ENCODE measurements at places on chromosomes 16 and 17.
A peak's percentile ranks its signal among the peaks of the same experiment; 100 is the strongest.

GRCh38 chr17:78383725-78384471 lies 5.4 kb downstream of the PGS1 start:
- H3K4me3 ChIP-seq, result peak overlapping the region; percentile 38
- no peaks in the 10 kb centered on the region for H3K27me3 ChIP-seq
- DNase-seq, result no peak
- no peaks in the 10 kb centered on the region for H3K36me3 ChIP-seq
- H3K27ac ChIP-seq, result peak overlapping the region; percentile 95

GRCh38 chr17:1376061-1376460 lies 24.0 kb downstream of the YWHAE start:
- no peaks in the 10 kb centered on the region for H3K27me3 ChIP-seq
- DNase-seq, result no peak
- H3K27ac ChIP-seq, result peak overlapping the region; percentile 79
- H3K4me3 ChIP-seq, result peak overlapping the region; percentile 84
- H3K4me1 ChIP-seq, result peaks cover 96% of the 10 kb centered on the region

GRCh38 chr17:73826872-73827228 lies 182.6 kb upstream of the SDK2 start:
- H3K27me3 ChIP-seq, result peaks cover 8% of the 10 kb centered on the region
- H3K4me1 ChIP-seq, result no peaks in the 10 kb centered on the region
- H3K36me3 ChIP-seq, result no peaks in the 10 kb centered on the region
- H3K27ac ChIP-seq, result no peak overlapping the region
- H3K4me3 ChIP-seq, result no peak overlapping the region
- no peak for DNase-seq

DNA sequence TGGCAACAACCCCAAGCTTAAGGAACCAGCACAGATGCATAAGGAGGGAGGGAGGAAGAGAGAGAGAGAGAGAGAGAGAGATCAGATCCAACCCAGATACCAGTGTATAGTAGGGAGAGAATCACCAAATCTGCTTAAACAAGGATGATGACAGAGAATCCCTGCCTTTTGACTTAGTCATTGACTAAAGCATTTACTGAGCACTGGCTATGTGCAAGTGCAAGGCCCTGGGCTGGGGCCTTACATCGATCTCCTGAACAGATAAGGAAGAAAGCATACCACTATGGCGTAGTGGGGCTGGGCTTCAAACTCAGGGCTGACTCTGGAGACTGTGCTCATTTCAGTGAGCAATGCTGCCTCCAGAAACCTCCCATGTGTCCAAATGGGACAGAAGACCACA lies 15.8 kb downstream of the TSNAXIP1 start:
- no peak overlapping the region for H3K27ac ChIP-seq
- DNase-seq, result no peak
- no peak overlapping the region for H3K4me3 ChIP-seq
- no peaks in the 10 kb centered on the region for H3K27me3 ChIP-seq
- no peaks in the 10 kb centered on the region for H3K4me1 ChIP-seq

GRCh38 chr16:30383521-30383920 lies 1.2 kb upstream of the SEPTIN1 start:
- DNase-seq, result no peak
- H3K4me1 ChIP-seq, result peaks cover 31% of the 10 kb centered on the region
- no peaks in the 10 kb centered on the region for H3K36me3 ChIP-seq
- peak overlapping the region; percentile 93 for H3K4me3 ChIP-seq

DNA sequence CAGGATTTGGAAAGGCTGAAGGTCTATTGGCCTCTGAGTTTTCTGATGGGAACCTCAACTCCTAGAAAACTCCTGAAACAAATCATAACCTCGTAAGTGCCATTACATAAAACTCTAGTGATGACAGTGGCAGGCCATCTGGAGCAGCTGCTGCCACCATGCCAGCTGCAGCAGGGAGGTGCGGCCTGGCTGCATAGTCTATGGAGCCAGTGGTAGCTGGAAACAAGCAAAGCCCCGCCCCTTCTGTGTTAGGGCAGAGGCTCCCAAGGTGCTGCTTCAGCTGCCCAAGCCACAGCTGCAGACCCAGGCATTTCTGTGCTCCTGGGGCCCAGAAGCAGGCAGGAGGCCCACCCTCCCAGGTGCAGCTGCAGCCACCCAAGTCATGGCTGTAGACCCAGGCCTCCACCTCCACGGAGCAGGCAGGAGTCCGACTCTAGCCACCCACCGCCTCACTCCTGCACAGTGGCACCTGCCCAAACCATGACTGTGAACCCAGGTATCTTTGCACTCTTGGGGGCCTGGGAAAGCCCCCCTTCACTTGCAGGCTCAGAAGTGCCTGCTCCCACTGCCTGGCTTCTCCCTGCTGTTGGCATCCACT lies 254.1 kb upstream of the KCNJ16 start:
- no peak overlapping the region for H3K4me3 ChIP-seq
- no peak overlapping the region for H3K27ac ChIP-seq
- DNase-seq, result no peak
- H3K4me1 ChIP-seq, result no peaks in the 10 kb centered on the region
- H3K36me3 ChIP-seq, result no peaks in the 10 kb centered on the region

- no peak for DNase-seq
- peaks cover 75% of the 10 kb centered on the region for H3K4me1 ChIP-seq
- H3K27ac ChIP-seq, result peak overlapping the region; percentile 93
These were observed 1.4 kb downstream of the YPEL2 start for GRCh38 chr17:59332749-59333377.

- peaks cover 27% of the 10 kb centered on the region for H3K4me1 ChIP-seq
- H3K4me3 ChIP-seq, result peak overlapping the region; percentile 20
- peaks cover 13% of the 10 kb centered on the region for H3K36me3 ChIP-seq
- no peaks in the 10 kb centered on the region for H3K27me3 ChIP-seq
- no peak overlapping the region for H3K27ac ChIP-seq
These were observed 10.1 kb downstream of the GJD3 start for GRCh38 chr17:40354221-40355122.

DNA sequence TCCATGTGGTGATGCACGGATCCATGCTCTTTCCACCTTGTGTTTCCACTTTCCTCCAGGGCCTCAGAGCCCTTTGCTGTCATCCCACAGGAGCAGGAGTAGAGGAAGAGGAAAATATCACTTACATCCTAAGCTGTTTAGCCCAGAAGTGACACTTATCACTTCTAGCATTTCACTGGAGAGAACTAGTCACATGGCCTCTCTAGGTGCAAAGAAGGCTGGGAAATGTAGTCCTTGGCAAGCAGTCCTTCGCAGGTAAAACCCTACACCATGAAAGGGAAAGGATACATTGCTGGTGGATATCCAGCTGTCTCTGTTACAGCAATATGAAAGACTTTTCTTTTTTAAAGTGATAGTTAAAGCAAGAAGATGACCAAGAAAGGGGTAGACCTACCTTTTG lies 185.9 kb downstream of the RGS9 start:
- no peaks in the 10 kb centered on the region for H3K36me3 ChIP-seq
- H3K4me3 ChIP-seq, result no peak overlapping the region
- no peak for DNase-seq
- H3K4me1 ChIP-seq, result no peaks in the 10 kb centered on the region
- H3K27me3 ChIP-seq, result peaks cover 23% of the 10 kb centered on the region
- no peak overlapping the region for H3K27ac ChIP-seq

DNA sequence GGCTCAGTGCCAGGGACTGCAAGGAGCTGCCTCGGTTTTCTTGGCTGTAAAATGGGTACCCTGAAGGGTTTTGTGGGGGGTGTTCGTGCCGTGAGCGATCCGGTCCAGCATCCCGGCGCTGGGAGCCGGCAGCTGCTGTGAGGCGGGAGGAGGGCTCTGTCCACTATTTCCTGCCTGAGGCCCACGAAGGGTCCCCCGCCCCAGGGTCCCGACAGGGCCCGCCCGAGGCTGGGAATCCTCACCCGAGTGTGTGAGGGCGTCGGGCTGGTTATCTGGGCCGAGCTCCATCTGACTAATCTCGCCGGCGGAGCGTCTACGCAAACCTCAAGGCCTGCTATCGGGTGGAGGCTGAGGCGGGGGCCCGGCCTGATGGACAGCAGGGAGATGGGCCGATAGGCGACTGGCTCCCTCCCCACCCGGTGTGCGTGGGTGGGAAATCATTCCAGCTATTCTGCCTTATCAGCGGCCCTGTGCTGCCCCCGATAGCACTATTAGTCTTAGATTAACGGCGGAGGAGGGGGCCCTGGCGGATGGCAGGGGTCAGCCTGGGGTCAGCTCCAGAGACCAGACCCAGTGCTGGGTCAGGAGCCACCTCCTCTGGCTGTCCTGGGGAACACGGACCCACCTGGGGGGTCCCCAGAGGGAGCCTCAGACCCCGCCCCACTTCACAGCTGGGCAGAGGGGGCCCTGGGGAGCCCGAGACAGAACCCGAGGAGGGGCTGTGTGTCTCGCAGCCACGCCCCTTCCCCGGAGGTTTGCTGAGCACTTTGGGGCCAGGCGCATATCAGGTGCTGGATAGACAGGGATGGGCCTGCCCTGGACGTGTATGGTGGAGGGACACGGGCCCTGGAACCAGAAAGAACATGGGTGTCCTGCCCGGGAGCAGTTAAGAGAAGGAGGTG lies 44.7 kb downstream of the ZFPM1 start:
- H3K4me1 ChIP-seq, result no peaks in the 10 kb centered on the region
- H3K4me3 ChIP-seq, result no peak overlapping the region
- H3K27me3 ChIP-seq, result peaks cover 5% of the 10 kb centered on the region
- DNase-seq, result no peak
- H3K36me3 ChIP-seq, result no peaks in the 10 kb centered on the region

DNA sequence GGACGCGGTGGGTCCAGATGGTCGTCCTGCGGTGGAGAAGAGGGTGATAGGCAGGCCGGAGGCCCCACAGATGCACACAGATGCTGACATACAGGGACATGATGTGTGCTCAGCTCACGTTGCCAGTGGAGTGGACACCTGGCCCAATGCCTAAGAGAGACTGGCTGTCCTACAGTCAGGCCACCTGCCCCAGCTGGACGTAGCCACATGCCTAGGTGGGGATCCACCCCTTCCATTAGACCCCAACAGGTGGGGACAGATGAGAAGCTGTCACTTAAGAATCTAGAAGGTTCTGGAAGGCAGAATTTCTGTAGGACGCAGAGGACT lies 117.6 kb upstream of the ZNF750 start:
- H3K36me3 ChIP-seq, result peaks cover 16% of the 10 kb centered on the region
- no peak overlapping the region for H3K27ac ChIP-seq
- H3K4me3 ChIP-seq, result no peak overlapping the region
- no peaks in the 10 kb centered on the region for H3K4me1 ChIP-seq

DNA sequence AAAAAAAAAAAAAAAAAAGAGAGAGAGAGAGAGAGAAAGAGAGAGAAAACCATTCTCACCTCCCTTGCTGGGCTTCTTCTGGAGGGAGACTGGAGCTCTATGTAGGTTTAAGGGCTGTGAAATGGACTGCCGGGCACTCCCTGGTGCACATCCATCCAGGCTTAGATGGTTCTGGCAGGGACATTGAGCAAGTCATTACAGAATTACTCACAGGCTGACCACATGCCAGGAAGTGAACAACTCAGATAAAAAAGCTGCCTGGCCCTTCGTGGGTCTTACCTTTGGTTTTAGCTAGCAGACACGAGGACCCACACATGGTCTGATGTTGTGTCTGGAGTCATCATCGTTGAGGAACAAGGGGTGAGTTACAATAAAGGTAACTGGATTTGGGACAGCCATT lies 847.4 kb upstream of the EEF2KMT start:
- H3K27me3 ChIP-seq, result no peaks in the 10 kb centered on the region
- no peak overlapping the region for H3K27ac ChIP-seq
- no peak for DNase-seq
- H3K4me1 ChIP-seq, result peaks cover 4% of the 10 kb centered on the region
- no peak overlapping the region for H3K4me3 ChIP-seq
- no peaks in the 10 kb centered on the region for H3K36me3 ChIP-seq

DNA sequence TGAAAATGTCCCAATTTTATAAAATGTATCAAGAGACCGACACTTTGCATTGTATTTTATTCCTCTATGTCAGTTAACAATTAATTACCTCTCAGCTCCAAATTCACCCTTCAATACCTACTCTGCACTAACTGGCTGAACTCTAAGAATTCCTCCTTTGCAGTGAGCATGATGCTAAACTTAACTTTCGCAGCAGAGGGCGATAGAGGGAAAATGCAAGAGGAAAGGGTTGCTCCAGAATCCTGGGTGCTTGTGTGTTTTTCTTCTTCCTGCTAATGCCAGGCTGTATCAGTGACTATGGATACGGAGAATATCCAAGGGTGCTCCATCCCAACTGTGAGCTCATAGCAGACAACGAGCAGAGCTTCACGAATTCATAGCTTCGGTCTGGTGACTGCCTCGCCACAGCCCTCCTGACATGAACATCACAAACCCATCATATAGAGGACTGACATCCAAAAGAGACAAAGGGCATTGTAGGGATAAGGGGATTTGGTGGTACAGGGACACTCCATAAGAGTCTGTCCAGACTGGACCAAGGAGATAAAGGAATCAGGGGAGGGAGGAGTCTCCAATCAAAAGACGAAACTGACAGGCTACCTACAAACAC lies 172.9 kb downstream of the STX8 start:
- H3K4me1 ChIP-seq, result peaks cover 5% of the 10 kb centered on the region
- H3K27ac ChIP-seq, result no peak overlapping the region
- no peak overlapping the region for H3K4me3 ChIP-seq
- DNase-seq, result no peak
- peaks cover 19% of the 10 kb centered on the region for H3K36me3 ChIP-seq

DNA sequence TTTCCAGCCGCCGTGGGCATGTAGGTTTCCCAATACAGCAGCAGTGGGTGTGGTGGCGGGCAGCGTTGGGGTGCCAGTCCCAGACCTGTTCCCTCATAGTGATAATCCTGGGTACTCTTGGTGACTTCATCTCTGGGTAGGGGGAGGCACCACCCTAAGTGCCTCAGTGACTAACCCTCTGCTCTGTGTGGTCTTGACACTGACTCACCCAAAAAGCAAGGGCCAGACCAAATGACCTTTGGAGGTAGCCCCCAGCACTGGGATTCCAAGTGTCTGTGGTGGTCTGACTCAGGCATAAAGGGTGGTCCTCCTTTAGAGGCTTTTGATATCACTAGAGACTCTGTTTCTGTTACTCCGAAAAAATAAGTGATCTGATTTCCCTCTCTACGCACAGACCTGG lies 908 bp downstream of the CALB2 start:
- peaks cover 42% of the 10 kb centered on the region for H3K27me3 ChIP-seq
- no peak overlapping the region for H3K27ac ChIP-seq
- no peaks in the 10 kb centered on the region for H3K4me1 ChIP-seq
- no peak for DNase-seq

- no peak overlapping the region for H3K27ac ChIP-seq
- no peaks in the 10 kb centered on the region for H3K27me3 ChIP-seq
- H3K4me3 ChIP-seq, result no peak overlapping the region
- no peaks in the 10 kb centered on the region for H3K4me1 ChIP-seq
- H3K36me3 ChIP-seq, result no peaks in the 10 kb centered on the region
- no peak for DNase-seq
These were observed 217.7 kb upstream of the CDH8 start for GRCh38 chr16:62253966-62254365.

Measured in naive B cell (primary cell).